ENCODE measurements at places on chromosomes 1 and 21.

DNA sequence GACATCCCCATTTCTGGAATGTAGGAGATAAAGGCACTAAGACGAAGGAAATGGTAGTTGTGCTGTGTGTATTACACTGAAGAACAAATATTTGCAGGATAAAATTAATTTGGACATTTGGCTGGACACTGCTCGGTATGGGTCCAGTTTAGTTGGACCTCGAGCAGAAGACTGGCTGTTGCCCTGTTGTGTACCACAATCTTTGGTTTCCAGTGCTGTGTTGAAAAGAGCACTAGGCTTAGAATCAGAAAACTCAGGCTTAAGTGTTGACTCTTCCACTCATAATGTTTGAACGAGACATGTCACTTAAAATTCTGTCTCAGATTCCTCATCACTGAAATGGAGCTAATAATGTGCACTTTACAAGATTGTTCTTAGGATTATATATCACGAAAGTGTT, 1.2 kb upstream of the ARPC5 start:
- DNase-seq, result no peak

DNA sequence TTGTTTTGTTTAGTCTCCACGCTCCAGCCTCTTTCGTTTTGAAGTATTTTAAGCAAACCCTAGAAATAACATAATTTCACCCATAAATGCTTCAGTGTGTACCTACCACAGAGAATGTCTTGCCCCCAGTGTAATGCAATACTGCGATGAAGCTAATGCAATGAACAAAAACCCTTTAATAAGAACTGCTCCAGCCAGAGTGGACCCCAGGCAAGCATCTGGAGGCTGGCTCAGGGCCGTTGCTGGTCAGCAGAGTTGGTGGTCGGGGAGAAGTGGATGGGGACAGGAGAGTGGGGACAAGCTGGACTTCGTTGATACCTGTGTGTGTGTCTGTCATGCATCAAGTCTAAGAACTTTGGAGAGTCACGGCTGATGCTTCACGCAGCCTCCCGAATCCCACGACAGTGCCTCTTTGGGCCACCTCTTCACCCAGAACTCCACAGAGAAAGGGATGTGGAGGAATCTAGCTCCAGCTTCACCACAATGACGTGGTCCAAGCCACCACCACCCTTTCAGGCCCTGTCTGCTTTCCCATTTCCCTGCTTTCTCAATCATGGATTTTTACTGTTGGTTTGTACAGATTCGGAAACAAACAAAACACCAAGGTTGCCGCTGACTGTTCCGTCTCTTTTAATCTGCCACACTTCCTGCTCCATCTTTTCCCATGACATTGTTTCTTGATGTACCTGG, 108.6 kb upstream of the ERRFI1 start:
- DNase-seq, result no peak

DNA sequence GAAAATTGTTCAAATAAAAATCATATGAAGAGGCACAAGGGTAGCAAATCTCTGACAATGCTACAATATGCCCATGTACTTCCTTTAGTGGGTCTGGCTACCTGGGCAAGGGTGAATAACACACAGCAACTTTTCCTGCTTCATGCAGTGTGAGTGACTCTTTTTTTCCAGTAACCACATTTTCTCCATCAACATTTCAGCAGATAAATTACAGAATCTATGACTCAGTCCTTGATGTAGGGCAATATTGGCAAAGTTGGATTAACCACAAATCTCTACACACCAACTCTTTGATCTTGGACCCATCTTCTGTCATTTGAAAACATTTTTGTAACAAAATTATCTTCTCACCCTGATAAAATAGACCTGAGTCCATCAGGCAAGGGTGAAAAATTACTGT, 31.7 kb downstream of the ERICH3 start:
- DNase-seq, result no peak

DNA sequence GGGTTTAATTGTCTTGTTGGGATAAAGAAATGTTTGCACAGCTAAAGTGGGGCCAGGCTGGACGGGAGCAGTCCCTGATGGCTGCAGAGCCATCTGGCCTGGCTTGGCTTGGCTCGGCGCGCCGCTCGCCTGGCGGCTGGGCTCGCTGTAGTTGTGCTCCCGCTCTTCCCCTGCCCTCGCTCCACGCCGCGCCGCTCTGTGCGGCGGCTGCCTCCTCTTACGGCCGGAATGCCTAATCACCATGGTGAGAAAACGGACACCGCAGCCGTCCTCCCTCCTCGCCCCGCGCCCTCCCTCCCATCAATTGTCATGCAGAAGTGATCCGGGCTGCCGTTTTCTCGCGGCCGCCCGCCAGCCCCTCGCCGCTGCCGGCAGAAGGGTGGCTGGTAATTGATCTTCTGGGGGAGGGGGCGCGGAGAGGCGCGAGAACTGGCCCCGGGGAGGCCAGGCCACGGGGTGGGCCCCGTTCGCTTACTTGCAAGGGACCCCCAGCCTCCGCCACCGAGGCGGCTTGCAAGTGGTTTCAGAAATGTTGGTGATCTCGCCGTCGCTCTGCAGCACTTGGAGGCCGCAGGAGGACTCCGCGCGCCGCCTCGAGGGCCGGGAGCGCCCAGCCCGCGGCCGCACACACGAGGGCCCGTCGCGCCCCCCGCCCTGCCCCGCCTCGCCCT, 12.4 kb downstream of the RNF220 start:
- no peak for DNase-seq

DNA sequence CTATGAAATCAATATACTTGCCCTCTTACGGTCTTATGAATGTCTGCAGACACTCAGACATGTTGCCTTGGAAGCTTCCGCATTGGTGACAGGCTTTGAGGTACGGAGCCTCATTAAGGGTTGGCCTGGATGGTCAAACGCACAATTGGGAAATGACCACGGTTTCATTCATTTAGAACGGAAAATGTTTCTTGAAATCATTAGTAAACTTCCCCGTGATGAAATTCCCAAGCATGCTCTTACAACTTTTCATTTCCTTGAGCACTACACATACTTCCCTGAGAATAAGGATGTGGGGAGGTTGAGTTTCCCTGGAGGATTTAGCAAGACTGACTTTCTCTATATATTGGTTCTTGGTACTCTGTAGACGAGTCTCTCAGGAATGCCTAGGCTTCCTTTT, 146.3 kb downstream of the HLX start:
- DNase-seq, result no peak

GRCh38 chr1:155093911-155094621, 15.4 kb downstream of the EFNA3 start:
- DNase-seq, result no peak

DNA sequence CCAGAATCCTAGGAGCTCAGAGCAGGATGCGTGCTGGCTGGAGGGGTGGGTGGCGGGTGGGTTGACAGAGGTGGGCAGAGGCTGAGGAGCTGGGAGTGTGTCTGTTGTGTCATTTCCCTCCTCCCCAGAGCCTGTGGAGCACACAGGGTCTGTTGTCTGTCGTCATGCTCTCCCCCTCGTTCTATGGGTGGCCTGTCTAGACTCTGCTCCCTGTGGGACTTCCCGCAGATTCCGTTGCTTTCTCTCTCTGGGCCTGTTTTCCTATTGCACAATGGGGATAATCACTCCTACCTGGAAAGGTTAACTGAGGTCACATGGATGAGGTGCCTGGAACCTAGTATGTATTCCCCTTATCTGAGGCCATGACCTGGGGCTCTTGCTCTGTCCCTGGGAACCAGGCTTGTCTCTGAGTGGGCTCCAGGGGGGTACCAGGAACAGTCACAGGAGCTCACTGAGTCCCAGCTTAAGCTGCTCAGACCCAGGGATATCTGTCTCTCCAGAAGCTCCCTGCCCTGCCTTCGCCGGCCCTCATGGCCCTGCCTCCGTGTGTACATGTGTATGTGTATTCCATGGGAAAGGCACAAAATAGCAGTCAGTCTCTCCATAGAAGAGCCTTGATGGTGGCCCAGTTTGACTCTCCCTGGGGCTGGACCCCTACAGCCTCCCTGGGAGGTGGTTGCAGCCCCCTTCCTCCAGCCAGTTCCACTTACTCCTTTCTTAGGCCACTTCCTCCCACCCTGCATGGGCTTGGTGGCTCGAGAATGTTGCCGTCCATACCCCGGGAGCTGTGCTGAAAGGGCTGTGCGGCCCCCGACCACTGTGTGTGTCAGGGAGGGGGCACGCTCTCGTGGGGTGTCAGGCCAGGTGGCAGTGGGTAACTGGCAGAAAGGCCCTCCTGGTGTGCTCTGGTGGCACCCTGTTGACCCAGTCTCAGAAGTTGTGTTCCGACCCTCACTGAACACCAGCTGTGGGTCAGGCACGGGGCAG, 17.9 kb downstream of the PTPRF start:
- DNase-seq, result no peak

- no peak for DNase-seq
Measured at GRCh38 chr1:12232221-12232620, 2.4 kb downstream of the VPS13D start.

DNA sequence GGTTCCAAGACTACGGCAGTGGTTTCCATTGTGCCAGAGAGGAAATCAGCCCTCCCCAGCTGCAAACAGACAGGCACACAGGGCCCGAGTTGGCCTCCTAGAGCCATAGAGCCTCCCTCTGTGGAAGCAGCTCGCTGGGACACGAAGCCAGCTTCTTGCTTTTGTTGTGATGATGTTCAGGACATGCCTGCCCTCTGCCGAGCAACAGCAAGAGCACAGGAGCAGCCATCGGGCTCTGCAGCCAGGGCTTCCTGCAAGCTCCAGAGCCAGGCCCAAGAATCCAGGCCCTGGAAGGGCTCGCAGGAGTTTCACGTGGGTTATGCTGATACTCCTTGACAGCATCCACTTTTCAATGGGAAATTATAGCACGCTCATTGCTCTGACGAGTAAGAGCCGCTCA, 18.5 kb downstream of the NPHP4 start:
- DNase-seq, result no peak

DNA sequence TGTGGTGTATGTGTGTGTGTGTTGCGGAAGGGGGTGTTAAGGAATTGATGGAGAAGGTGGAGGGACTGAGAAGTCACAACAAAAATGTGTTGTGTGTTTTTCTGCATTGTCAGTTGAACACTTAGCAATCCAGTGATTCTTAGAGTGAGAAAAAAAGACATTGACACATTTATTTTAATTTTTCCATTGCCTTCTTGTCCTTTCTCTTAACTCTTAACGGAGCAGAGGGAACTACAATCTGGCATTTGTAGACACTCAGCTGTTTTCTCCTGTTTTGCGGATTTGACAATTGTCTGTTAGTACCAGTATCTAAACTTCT, 725 bp downstream of the C1orf53 start:
- DNase-seq, result no peak

DNA sequence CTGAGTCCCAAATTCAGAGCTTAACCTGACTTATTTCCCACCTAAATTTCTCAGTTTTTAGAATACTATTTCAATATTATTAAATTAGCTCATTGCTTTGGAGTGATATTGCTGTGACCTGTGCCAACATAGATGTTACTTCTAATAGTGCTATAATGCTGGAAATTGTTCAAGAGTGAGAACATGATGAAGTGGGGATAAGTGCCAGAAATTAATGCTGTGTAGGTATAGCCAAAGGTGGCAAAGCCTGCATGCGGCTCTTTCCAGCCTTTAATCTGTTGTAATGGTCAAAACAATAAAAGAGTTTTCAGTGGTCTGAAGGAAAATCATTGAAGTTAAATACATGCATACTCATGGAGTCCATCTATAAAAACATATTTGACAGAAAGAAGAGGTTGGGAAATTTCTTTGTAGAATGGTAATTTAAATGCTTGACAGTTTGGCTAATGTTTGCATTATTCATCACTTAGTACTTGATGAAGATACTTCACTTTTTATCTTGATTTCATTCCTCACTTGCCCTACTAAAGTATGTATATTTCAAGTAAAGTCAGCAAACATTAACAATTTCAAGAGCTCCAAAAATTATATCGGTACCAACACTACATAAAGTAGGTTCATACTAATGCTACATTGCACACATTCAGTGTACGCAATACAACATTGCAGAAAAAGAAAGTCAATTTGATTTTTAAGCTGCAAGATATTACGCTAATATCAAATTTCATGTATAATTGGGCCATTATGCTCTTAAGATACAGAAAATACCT, 82.1 kb downstream of the OLFM3 start:
- no peak for DNase-seq

DNA sequence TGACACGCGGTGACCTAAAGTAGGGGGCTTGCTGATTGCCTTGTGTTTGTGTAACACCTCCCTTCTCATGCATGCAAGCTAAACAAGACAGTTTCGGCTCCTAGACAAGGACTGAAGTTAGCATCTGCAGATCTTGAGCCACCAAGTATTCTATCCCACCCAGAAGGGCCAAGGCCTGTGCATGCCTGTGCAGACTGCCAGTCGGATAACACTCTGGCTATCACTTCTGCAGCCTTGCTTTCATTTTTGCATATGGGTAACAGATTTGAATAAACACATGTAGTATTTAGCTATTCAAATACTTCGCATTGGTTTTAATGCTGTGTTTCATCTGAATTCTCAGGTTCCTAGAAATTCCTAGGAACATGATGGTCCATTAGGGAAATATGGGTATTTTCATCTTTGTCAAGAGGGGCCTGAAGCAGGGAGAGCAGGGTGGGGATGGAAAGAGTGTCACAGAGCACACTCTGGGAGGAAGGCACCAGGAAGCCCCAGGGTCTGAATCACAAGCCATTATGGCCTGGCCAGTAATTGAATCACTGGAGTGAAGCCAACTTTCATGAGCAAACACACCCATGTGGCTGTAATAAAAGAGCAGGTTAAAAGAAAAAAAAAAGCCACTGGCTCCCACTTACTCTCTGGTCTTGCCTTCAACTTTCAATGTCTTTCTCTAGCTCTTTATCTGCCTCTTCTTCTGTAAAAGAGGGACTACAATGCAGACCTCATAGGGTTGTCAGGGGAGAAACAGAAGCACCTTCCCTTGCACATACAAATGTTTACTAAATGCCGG, 28.3 kb downstream of the GADD45A start:
- DNase-seq, result no peak

- no peak for DNase-seq
Measured at GRCh38 chr1:119010201-119010600, 22.1 kb upstream of the TBX15 start.

DNA sequence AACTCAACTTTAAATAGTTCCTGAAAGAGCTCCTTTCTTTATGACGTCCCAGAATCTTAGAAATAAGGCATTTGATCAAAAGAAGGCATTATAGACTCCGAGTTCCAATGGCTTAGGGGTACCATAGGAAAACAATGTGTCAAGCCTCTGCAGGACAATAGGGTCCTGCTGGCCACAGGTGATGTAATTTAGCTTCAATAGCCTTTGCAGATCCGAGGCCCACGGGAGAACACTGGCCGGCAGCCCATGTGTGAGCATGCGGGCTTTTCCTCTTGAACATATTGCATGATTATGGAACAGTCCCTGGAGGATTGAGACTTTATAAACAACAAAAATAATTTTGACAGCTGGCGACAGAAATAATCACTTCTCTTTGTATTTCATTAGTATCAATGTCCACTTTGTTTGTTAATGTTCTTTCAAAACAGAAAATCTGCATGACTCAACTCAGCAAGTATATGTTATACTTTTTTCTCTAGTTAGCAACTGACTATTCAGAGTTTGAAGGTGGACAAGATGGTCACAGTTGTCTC, 49.0 kb upstream of the NR5A2 start:
- no peak for DNase-seq
